Activated CD4-positive, alpha-beta T cell treated with anti-CD3 and anti-CD28 coated beads for 36 hours (primary cell): ENCODE measurements at places on chromosomes 13 and 19. TPM values are rescaled to one million over a fixed set of nuclear protein-coding genes. Genes with fewer than 3 reads are reported as not detected.

The ZNF699 gene
- 6.7 TPM for total RNA-seq

The LRG1 gene
- total RNA-seq: 0.57 TPM

The LGALS4 gene
- total RNA-seq: 1.1 TPM

The SERPINE3 gene
- total RNA-seq: not detected

DNA sequence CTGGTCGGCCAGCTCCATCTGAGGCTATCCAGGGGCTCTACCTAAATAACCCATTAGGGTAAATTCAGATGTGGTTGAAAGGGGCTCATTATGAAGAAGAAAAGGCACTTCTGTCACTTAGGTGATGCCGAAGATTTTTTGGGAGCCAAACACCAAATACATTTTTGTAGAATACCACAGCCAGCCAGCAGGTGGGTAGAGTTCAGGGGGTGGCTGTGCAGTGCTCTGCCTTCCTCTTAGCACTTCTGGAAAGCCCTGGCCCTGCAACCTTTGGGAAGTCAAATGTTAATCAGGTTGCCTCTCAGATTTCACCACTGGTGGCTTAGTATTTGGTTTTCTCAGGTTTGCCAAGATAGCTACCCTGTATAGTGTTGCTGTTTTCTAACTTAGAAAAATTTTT, 18.5 kb upstream of the GPR18 start:
- H3K4me1 ChIP-seq: peaks cover 91% of the 10 kb centered on the region
- peaks cover 60% of the 10 kb centered on the region for H3K36me3 ChIP-seq
- DNase-seq: no peak
- H3K4me3 ChIP-seq: no peak overlapping the region
- no peaks in the 10 kb centered on the region for H3K27me3 ChIP-seq

- H3K27me3 ChIP-seq: peaks cover 24% of the 10 kb centered on the region
- H3K4me3 ChIP-seq: no peak overlapping the region
- H3K36me3 ChIP-seq: no peaks in the 10 kb centered on the region
- H3K27ac ChIP-seq: no peak overlapping the region
Measured at GRCh38 chr19:46202426-46202825, 27.1 kb upstream of the IGFL1 start.

DNA sequence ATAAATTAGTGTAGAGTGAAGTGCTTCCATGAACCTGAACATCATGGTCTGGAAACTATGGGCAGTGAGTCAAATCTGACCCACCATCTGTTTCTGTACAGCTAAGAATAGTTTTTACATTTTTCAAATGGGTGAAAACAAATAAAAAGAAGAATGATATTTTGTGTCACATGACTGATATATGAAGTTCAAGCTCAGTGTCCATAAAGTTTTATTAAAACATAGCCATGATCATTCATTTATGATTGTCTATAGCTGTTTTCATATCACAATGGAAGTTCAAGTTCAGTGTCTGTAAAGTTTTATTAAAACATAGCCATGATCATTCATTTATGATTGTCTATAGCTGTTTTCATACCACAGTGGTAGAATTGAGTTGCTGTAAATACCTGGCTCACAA, 42.7 kb downstream of the ZNF333 start:
- H3K4me3 ChIP-seq: no peak overlapping the region
- no peak overlapping the region for H3K27ac ChIP-seq
- no peaks in the 10 kb centered on the region for H3K4me1 ChIP-seq
- no peaks in the 10 kb centered on the region for H3K27me3 ChIP-seq
- H3K36me3 ChIP-seq: no peaks in the 10 kb centered on the region
- DNase-seq: no peak

GRCh38 chr19:5128251-5128935, 159.5 kb downstream of the KDM4B start:
- no peak overlapping the region for H3K4me3 ChIP-seq
- no peak overlapping the region for H3K27ac ChIP-seq
- H3K4me1 ChIP-seq: peaks cover 27% of the 10 kb centered on the region
- H3K36me3 ChIP-seq: peaks cover 4% of the 10 kb centered on the region
